ENCODE measurements at places on chromosomes 4 and X.

GRCh38 chrX:17597327-17597726 lies 140.0 kb upstream of the SCML1 start:
- H3K27ac ChIP-seq: peak overlapping the region; percentile 4
- no peaks in the 10 kb centered on the region for H3K36me3 ChIP-seq
- no peak for DNase-seq
- peaks cover 28% of the 10 kb centered on the region for H3K27me3 ChIP-seq
- H3K4me1 ChIP-seq: no peaks in the 10 kb centered on the region
- no peak overlapping the region for H3K4me3 ChIP-seq

DNA sequence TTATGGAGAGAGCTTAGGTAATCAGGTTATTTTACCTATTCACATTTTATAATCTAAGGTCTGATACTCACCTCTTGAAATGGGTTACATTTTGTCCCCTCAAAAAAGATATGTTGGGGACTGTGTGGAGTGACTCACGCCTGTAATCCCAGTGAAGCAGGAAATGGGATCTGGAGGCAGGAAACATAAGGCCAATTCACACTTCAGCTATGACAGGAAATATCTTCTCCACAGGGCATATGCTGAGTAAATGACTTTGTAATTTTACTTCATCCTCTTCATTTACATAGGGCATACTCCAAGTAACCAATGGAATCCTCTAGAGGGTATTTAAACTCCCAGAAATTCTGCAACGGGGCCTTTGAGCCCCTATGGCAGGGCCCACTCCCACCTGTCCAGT lies 54.8 kb upstream of the ZMAT1 start:
- H3K4me3 ChIP-seq: no peak overlapping the region
- H3K36me3 ChIP-seq: no peaks in the 10 kb centered on the region
- no peak for DNase-seq

- no peak for DNase-seq
- H3K4me1 ChIP-seq: no peaks in the 10 kb centered on the region
- no peaks in the 10 kb centered on the region for H3K36me3 ChIP-seq
- H3K27ac ChIP-seq: no peak overlapping the region
- no peak overlapping the region for H3K4me3 ChIP-seq
Observed at GRCh38 chr4:3406431-3406830, 35.3 kb upstream of the HGFAC start.

- H3K27me3 ChIP-seq: no peaks in the 10 kb centered on the region
- H3K36me3 ChIP-seq: no peaks in the 10 kb centered on the region
- no peak overlapping the region for H3K27ac ChIP-seq
- H3K4me3 ChIP-seq: no peak overlapping the region
Observed at GRCh38 chrX:150482537-150483206, 85.7 kb upstream of the MTM1 start.

DNA sequence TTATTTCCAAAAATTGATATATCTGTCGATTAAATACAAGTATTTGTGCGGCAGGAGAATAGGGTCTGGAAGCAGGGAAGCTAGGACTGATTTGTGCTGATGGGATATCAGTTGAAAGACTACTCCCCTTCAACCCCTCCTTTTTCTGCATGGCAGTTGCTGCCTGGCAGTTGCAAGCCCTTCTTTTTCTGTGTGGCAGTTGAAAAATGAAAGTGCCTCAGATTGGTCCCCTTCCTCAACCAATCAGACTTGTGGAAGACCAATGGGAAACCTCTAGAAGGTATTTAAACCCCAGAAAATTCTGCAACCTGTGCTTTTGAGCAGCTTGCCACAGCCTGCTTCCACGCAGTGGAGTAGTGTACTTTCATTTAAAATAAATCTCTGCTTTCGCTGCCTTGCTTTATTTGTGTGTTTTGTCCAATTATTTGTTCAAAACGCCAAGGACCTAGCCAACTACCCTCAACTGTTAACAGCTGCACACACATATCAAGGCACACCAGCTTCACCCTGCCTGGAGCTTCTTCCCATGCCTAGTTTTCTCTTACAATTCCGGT lies 1.5 kb upstream of the TMA16 start:
- H3K4me1 ChIP-seq: no peaks in the 10 kb centered on the region
- DNase-seq: no peak

All from breast epithelium (tissue), 4 donors.